ENCODE measurements at places on chromosomes 2 and 18.

- DNase-seq = peak; percentile 37
These were observed 2.5 kb upstream of the ATG16L1 start for GRCh38 chr2:233248999-233249398.

- DNase-seq = no peak
These were observed 108.7 kb downstream of the NCKAP5 start for GRCh38 chr2:133459590-133459989.

GRCh38 chr18:11113937-11114336 is 35.4 kb downstream of the PIEZO2 start:
- no peak for DNase-seq

DNA sequence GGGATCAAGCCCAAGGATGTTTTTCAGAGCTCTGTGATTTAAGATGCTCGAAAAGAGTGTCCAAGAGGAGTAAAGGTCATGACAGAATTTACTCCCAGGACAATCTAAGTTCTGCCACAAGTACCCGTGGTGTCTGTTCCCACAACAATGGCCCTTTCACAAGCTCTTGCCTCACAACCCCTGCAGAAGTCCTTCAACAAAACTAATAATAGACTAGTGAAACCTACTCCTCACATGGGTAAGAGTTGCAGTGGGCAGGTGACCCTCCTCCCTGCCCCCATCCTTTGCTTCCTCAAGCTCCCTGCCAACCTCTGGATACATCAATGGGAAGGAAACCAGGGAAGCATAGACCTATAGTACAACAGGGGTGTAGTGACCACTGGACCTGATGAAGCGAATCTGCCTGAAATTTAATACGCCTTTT is 34.9 kb downstream of the PTCD3 start:
- DNase-seq = no peak

DNA sequence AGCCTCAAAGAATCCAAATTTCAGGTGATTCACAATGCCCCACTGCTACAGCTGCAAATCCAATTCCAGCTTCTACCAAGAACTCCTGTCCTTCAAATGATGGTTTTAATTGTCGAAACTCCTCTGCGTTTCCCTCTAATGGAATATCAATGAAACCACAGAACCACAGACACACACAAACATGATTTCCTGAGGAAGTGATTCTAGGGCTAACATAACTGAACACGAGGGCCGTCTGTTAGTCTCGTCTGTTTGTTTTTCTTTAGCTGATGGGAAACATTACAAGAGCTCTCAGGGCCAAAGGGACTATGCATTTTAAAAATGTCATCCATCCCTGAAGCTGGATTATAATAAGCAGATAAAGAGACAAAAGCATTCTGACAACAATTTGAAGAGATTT is 59.4 kb downstream of the RNF152 start:
- peak; percentile 28 for DNase-seq
